ENCODE measurements at places on chromosomes 2 and 18.

DNA sequence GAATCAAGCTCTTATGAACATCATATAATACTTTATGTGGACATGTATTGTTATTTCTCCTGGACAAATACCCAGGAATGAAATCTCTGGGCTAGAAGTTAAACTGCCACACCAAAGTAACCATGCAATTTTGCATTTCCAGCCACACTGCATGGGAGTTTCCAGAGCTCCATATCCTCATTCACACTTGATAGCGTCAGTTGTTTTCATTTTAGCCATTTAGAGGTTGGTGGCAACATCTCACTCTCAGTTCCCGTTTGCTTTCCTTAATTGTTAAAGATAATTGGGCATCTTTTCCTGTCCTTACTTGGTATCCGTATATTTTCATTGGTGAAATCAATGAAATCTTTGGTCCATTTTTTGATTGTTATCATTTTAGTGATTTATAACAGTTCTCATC lies 47.8 kb downstream of the SH3YL1 start:
- no peak for DNase-seq

- peak; percentile 89 for DNase-seq
Observed at GRCh38 chr2:161414042-161415033, 1.8 kb upstream of the TBR1 start.

DNA sequence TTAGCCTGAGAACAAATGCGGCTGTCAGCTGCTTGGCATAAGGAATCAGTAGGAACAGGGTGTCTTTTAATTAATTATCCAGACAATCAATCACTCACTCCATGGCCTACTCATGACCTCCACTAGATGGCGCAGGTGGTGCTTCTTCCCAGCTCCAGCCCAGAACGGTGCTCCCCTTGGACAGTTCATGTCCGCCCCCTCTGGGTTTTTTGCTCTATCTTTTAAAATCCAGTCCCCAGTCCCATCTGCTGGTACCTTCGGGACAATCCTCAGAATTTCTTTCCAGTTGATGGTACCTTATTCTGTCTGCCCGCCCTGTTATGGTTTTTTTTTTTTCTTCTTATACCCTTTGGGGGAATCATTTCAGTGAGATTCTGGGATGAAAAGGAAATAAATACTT lies 99.8 kb downstream of the CACNB4 start:
- no peak for DNase-seq

DNA sequence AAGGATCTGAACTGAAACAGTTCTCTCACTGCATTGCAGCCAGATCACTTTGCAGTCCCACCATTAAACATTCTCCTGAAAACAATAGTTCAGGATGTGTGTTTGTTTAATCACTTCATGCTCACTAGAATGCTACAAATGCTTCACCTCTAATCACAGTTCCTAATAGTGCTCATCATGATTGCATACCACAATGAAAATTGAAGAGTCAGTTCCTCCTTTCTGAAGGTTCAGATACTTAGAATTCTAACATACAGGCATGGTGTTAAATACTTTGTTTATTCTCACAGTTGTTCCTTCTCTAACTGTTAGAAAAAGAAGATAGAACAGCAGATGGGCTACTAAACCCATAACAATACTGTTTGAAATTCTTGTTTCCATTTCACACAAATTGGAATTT lies 622.3 kb upstream of the ACVR2A start:
- DNase-seq: no peak

Data from right kidney (tissue), 9 donors.